ENCODE measurements at places on chromosomes 11 and 22. TPM values are rescaled to one million over a fixed set of nuclear protein-coding genes. Genes with fewer than 3 reads are reported as not detected.

DNA sequence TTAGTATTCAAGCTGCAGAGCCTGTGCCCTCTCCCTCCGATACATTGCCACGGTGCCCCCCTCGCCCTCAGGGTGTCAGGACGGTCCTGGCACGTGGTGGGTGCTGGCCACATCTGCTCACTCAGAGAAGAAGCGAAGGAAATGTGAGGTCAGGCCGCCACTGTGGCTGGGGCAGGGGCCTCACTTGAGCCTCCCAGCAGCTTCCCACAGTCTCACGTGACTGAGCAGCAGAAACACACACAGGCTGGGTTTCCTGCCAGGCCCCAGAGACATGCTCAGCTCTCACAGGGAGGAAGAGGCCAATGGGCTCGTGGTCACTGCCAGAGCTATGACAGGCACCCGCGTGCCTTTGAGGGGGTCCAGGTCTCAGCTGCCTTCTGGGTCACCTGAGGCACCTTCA, 37.9 kb upstream of the PRR5 start:
- peaks cover 25% of the 10 kb centered on the region for H3K4me1 ChIP-seq
- DNase-seq = no peak
- peak overlapping the region; percentile 19 for H3K27ac ChIP-seq
- H3K4me3 ChIP-seq = no peak overlapping the region
- no peaks in the 10 kb centered on the region for H3K27me3 ChIP-seq

DNA sequence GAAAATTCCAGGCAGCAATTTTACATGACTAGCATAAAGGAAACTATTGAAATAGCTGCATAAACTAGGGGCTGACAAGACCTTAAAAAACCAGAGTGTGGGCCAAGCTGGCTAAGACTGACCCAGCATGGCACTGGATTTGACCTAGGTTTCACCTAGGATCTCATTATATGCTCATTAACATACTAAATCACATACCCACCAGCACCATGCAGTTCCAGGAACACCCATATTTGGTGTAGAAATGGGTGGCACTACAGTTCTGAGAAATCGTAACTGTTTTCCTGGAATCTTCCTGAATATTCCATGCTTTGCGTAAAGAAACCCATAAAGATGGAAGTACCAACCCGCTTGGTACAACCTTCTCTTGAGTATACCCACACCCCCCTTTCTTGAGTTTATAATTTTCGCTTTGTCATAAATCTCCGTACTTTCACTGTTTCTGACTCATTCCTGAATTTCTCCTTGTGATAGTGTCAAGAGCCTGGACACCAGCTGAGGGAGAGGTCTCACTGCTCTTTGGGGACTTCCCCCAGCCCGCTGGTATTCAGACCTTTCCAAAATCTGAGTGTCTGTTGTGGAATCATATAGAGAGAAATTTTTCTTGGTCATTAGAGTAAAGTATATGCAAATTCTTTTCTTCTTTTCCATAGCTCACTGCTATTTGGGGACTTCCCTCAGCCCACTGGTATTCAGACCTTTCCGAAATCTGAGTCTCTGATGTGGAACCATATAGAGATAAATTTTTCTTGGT, 55.1 kb downstream of the MTMR3 start:
- H3K27ac ChIP-seq = no peak overlapping the region
- H3K36me3 ChIP-seq = no peaks in the 10 kb centered on the region
- peaks cover 27% of the 10 kb centered on the region for H3K4me1 ChIP-seq
- H3K4me3 ChIP-seq = no peak overlapping the region
- no peak for DNase-seq

- no peaks in the 10 kb centered on the region for H3K4me1 ChIP-seq
- no peaks in the 10 kb centered on the region for H3K36me3 ChIP-seq
- no peak overlapping the region for H3K4me3 ChIP-seq
- H3K27me3 ChIP-seq = peaks cover 40% of the 10 kb centered on the region
Measured at GRCh38 chr22:47574556-47574955, 812.1 kb downstream of the TBC1D22A start.

DNA sequence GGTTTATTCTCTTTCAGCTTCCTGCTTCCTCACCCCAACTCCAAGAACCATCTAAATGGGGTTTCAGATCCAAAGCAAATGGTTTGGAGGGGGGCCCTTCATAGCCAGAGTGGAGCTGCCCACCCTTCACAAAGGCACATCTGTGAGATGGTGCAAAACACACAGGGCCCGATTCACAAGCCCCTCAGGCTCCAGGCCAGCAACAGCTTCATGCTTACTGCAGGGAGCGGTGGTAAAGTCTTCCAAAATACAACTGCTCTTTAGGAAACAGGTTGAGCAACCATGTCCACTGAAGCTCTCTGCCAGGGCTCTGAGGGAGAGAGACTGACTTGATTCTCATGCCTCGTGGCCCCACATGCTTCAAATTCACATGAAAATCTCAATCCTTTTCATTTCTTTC, 213.0 kb upstream of the NARS2 start:
- H3K27me3 ChIP-seq = no peaks in the 10 kb centered on the region
- DNase-seq = no peak
- H3K27ac ChIP-seq = no peak overlapping the region
- peaks cover 10% of the 10 kb centered on the region for H3K36me3 ChIP-seq
- H3K4me1 ChIP-seq = no peaks in the 10 kb centered on the region

DNA sequence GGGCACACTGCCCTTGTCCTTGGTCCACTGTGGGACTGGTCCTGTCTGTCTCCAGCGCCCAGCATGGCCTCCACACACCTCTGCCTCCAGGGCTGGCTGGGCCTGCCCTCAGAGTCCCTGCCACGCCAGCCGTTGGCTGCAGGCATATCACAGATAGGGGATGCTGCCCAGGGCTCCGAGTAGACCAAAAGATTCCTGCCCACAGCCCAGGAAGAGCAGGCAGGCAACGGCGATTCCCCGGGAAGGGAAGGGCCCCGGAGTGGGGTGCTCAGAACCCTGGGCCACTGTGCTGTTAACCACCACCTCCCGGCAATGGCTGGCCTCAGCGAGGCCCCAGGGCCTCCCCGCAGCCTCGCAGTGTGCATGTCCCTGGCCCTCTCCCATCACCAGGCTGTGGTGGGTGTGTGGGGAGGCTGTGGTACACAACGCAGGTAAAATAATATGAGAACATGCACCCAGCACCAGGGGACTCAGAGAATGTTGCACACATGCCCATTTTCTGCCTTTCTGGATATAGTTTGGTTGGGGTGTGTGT, 2.2 kb downstream of the IFITM5 start:
- peaks cover 15% of the 10 kb centered on the region for H3K27me3 ChIP-seq
- H3K4me3 ChIP-seq = no peak overlapping the region
- H3K4me1 ChIP-seq = peaks cover 28% of the 10 kb centered on the region

DNA sequence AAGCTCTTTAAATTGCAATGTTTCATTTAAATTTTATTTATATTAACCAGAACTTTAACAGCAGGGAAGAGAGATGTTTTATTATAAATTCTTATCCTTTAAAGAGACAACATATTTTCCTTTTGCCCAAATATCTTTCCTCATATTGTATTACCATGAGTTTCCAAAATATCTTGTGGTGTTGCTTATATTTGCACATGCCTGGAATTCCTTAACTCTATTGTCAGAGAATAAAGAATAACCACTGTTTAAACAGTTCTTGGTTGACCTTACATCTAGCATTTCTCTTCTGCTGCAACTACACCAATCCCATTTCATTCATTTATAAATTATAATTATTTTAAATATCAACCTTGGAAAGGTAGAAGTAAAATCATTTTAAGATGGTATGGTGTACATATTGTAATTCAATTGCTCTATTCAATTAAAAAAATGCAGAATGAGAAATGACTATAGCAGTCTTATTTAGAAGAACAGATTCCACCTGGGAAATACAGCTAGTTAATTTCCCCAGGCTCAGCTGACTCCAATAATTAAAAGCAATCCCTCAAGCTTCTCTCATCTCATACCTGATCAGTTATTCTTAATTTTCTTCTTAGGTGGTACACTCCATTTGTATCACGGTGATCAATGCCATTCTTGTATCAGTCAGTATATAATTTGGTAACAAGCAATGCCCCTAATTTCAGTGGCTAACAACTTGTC, 923.3 kb downstream of the KCNA4 start:
- H3K36me3 ChIP-seq = no peaks in the 10 kb centered on the region
- H3K4me1 ChIP-seq = no peaks in the 10 kb centered on the region
- no peak overlapping the region for H3K4me3 ChIP-seq
- DNase-seq = no peak
- no peak overlapping the region for H3K27ac ChIP-seq
- H3K27me3 ChIP-seq = no peaks in the 10 kb centered on the region

The PDE3B gene
- total RNA-seq = 12.6 TPM
